Astrocyte (in vitro differentiated cells and primary cell): ENCODE measurements at places on chromosomes 16 and 17. TPM values are rescaled to one million over a fixed set of nuclear protein-coding genes. Genes with fewer than 3 reads are reported as not detected.

Gene ASGR2
- total RNA-seq = not detected in 2 replicates

Gene KRTAP1-5
- total RNA-seq = not detected in 2 replicates

Gene KCTD11
- total RNA-seq = 31.6 and 41.4 TPM in 2 replicates

Gene ZNF469
- total RNA-seq = 17.7 and 29.4 TPM in 2 replicates

Gene FGF11
- total RNA-seq = 22.4 and 30.7 TPM in 2 replicates
